ENCODE measurements at places on chromosomes 16 and 17.

GRCh38 chr17:34024806-34025551 lies 230.1 kb upstream of the CCL2 start:
- DNase-seq: no peak

- no peak for DNase-seq
These were observed 55.3 kb upstream of the RBFOX3 start for GRCh38 chr17:79666111-79666510.

DNA sequence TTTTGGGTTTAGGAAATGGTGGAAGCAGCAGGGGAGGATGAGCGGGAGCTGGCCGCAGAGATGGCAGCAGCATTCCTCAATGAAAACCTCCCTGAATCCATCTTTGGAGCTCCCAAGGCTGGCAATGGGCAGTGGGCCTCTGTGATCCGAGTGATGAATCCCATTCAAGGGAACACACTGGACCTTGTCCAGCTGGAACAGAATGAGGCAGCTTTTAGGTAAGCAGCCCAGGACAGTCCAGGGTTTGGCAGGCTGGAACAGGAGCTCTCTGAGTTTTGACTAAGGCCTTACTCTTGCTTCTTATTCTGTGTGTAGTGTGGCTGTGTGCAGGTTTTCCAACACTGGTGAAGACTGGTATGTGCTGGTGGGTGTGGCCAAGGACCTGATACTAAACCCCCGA lies 41.4 kb downstream of the SF3B3 start:
- no peak for DNase-seq

DNA sequence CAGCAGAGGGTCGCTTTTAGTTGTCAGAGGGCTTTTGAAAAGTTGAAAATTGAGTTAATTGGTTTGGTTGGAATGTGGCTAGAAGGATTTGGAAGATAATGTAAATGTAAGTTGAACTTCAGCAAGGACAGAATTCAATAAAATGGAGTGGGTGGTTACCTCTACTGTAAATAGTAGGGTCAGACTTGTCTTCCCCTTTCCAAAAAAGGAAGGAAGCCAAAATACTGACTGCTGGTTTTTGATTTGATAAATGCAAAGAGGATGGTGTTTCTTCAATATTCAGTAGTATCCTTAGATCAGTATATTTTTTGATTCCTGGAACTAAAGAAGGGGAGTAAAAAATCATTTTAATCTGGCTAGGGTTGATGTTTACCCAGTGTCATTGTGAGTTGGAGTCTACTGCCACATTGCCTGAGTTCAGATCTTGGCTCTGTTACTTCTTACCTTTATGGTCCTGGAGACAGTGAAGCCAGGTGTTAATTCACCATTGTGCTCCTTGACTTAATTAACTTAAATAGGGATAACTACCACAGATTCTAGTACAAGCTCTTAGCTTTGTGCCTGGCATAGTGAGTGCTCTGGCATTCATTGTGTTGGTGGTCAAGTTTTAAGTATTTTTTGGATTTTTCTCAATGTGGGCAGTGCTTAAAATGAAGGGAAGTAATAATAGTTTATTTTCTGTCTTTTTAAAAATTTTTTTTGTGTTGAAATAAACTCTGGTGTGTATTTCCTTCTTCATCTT lies 4.4 kb downstream of the HAPSTR1 start:
- no peak for DNase-seq

DNA sequence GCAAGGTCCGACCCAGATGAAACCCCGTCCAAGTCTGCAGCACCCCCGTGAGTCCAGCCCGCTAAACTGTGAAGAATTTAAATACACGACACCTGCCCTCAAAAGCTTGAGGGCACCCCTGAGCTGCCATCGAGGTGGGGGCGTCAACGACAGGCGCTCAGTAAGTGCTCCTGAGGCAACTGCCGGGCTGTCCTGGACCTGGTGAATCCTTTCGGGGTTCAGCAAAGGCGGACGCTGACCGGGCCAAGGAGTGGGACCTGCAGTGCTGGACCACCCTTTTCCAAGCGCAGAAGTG lies 512 bp upstream of the ENDOV start:
- DNase-seq: no peak
